ENCODE measurements at places on chromosomes 5 and 9.

DNA sequence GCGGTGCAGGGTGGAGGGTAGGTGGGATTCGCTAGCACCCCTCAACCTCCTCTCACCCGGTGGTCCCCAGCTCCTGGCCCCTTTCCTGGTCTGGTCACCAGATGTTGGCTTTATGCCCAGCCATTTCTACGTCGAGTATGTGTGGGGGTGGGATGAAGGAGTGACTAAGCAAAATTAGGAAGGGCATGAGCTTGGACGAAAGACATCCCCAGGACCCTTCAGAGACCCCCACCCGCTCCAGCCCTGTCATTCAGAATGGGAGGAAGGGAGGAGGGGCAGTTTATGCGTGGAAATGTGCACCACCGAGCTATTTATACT is 742 bp downstream of the BHMT2 start:
- no peak for DNase-seq

GRCh38 chr9:124042201-124042721 is 30.7 kb downstream of the LHX2 start:
- no peak for DNase-seq

DNA sequence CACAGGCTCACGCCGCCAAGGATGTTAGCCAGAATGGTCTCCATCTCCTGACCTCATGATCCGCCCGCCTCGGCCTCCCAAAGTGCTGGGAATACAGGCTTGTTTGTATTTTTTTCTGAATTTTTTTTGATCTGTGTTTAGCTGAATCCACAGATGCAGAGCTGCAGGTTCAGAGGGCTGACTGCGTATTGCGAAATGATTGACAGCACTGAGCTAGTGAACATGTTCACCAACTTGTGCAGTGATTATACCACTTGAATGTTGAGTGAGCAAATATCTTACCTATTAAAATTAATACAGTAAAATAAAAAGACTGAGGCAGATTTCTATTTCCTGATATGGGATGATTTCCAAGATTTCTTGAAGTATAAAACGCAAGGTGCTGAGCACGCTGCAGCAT is 123.1 kb upstream of the PHYKPL start:
- DNase-seq: no peak

- no peak for DNase-seq
These were observed 50.9 kb downstream of the AP3B1 start for GRCh38 chr5:78243639-78244038.

- no peak for DNase-seq
These were observed 152.9 kb upstream of the PITX1 start for GRCh38 chr5:135186662-135187522.

- DNase-seq: no peak
These were observed 34.5 kb downstream of the FNBP1 start for GRCh38 chr9:130008538-130008937.

DNA sequence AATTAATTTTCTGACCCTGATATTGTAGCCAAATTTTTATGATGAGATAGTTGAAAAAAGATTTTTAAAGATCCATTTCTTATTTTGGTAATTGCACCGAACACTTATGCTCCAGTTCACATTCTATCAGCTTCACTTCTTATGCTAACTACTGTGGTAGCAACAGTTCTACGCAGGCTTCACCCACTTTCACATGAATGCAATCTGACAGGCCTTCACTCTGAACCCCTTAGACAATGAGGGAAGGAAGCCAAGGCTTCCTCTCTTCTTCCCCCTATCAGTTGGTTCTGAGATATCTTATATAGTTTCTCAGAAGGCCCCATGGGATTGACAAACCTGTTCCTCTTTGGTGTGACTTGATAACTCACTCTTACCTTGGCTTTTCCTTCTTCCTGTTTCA is 185.8 kb downstream of the CETN3 start:
- DNase-seq: no peak

- no peak for DNase-seq
These were observed 1.6 kb downstream of the CLPTM1L start for GRCh38 chr5:1343315-1343751.

- DNase-seq: peak; percentile 50
These were observed 54.5 kb downstream of the STK10 start for GRCh38 chr5:172133359-172134029.

All from activated T-cell treated with anti-CD3 and anti-CD28 coated beads for 48 hours (primary cell).